ENCODE measurements at places on chromosomes 5 and 9.

DNA sequence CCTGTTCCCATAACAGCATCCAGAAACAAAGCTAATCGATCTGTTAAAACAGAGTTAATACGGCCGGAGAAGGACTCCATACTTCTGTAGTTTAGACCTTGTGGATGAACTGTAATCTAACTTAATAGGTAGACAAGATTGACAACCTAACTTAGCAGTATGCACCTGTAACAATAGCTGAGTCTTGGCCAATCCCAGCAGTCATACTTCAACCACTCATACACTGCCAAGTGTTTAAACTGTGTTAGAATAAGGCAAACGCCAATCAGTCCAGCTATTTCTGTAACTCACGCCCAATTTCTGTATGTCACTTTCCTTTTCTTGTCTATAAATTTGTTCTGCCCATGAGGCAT lies 33.7 kb upstream of the MACIR start:
- no peak for DNase-seq

GRCh38 chr9:76608575-76609273 lies 149.7 kb downstream of the GCNT1 start:
- no peak for DNase-seq

GRCh38 chr9:132670457-132671391 lies at the start of gene GTF3C4:
TSS of gene GTF3C4 (plus strand) at chr9:132670464. CDS start at chr9:132670599, 135 bp downstream.
- DNase-seq = peak; percentile 31

DNA sequence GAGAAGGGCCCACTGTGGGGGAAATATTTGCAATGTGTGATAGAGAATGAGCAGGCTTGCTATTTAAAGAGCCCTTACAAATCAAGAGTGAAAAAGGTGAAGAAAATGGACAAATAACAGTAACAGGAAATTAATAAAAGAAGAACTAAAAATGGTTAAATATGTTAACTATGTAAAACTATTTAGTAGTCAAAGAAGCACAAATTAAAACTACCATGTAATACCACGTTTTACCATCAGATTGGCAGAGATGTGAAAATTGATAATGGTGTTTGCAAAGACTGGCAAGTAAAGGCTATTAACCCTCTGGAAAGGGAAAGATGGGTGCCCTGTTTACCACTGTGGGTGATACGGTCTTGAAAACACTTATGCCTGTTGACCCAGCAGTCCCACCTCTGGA lies 23.2 kb upstream of the GRHPR start:
- DNase-seq = no peak

DNA sequence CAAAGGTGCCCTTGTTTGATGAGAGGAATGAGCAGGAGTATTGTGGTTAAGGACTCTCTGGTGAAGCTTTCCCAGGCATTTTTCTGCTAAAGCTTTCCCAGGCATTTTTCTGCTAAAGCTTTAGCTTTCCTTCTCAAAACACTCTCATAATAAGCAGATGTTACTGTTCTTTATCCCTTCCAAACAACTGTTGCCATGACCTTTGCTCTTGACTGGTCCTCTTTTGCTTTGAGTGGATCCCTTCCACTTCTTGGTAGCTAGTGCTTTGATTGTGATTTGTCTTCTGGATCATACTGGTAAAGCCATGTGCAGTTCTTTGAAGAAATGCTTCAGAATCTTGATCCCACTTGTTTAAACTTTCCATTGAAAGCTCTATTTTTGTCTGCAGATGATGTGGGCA lies 85.8 kb downstream of the GPBP1 start:
- DNase-seq = no peak
